ENCODE measurements at places on chromosomes 7 and 10. TPM values are rescaled to one million over a fixed set of nuclear protein-coding genes. Genes with fewer than 3 reads are reported as not detected.

TES gene
- 18.5 TPM for total RNA-seq

PLEKHA8 gene
- total RNA-seq = 23.2 TPM

IDI2 gene
- not detected for total RNA-seq

- DNase-seq = no peak
Observed at GRCh38 chr7:50330696-50331095, 26.2 kb downstream of the IKZF1 start.

DNA sequence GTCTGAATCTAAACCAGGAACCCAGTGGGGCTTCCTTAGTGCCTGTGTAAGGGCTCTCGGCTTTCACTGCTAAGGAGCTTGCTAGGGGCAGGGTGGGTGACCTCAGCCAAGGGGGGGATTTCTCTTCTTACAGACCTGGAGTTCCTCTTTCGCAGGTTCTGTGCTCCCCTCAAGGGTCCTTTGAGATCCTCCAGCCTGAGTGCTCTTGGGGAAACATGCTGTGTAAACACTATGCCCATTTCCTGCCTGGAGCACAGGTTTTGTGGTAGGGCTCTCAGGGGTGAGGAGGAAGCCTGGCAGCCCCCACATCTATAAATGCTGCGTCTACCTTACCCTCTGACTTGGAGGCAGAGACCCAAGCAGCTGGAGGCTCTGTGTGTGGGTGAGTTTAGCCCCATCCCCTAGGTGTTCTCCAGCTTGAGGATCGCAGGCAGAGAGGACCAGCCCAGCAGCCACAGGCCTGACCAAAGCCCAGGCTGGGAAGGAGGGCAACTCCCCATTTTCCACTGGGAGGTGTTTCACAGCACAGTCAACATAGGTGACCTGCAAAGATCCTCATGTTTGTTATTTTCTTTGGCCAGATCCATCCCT lies at the start of gene SFTPA1:
TSS of gene SFTPA1 (plus strand) at position 339 of the 591 bp plus-strand sequence. CDS start 887 bp downstream, outside the sequence.
- no peak for DNase-seq

GRCh38 chr7:4775848-4776623 lies 613 bp downstream of the AP5Z1 start:
- DNase-seq = peak; percentile 47

DNA sequence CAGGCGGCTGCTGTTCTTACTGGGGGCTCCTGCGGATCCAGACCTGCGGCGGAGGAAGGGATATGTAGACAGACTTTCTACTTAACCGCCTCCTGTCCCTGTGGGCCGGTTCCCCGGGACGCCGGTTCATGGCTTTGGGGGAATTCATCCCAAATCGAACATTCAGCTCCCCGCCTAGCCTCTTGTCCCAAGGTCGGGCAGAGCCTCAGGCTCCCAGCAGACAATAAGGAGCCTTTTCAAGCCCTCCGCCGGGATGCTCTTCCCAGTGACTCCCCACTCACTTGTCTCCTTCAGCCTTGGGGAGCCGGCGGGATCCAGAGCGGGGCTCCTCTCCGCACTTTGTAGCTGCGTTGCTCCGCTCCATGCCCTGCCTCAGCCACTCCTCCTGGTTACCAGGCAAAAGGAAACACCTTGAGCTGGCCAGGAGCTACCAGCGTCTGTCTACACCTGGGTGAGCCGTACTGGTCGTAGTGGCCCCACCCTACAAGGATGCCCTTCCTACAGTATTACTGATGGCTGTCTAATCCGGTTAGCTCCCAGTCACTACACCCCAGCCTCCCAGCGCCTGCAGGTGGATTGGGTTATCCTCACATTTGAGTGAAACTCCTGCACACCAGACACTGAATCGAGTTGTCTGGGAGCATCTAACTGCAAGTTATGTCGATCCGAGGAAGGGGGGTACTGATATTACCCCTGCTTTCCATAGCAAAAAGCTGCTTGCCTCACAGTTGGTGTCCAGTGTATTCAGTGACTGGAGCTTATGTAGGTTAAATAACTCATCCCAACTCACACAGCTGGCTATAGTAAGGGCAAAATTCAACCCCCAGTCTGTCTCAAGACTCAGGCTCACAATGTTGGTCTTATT lies at the start of gene C10orf95:
TSS of gene C10orf95 (minus strand) at position 439 of the 865 bp plus-strand sequence. CDS start 450 bp downstream, outside the sequence.
- no peak for DNase-seq

Data from Daoy (cell line).